Lung microvascular endothelial cell (primary cell): ENCODE measurements at places on chromosomes 12 and 14. TPM values are rescaled to one million over a fixed set of nuclear protein-coding genes. Genes with fewer than 3 reads are reported as not detected.

KCNK10 gene
- not detected in 2 replicates for total RNA-seq

CLMN gene
- total RNA-seq: 0.20 and 0.65 TPM in 2 replicates

SERPINA12 gene
- not detected in 2 replicates for total RNA-seq

PSME1 gene
- total RNA-seq: 114 TPM in 2 replicates

SCN8A gene
- total RNA-seq: under 0.01 and 0.44 TPM in 2 replicates

CYP46A1 gene
- total RNA-seq: under 0.01 TPM in 2 replicates

DNA sequence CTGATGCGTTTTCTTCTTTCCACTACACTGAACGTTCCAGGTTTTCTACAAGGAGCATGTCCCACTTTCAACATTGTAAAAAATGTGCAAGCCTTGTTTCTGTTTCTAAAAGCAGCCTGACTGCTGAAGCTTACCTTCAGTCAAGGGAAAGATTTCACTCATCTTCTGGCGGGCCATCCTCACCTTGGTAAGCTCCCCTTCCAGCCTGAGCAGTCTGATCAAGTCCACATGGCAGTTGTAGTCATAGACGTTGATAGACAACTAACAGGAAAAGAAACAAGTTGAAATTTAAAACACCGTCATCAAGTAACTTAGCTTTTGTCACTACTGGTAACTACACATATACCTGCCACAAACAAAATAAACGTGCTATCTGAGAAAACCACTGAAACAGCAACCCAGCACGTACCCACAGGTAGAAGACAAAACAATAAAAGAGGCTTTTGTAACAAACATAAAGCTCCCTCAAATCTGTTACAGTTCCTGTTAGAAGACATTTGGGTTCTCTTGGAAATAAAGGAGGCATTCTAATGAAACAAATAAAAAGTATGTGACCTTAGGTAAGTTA is 11.9 kb downstream of the SART3 start:
- no peak for DNase-seq

GRCh38 chr12:116861320-116861719 is 19.9 kb downstream of the HRK start:
- DNase-seq: no peak

DNA sequence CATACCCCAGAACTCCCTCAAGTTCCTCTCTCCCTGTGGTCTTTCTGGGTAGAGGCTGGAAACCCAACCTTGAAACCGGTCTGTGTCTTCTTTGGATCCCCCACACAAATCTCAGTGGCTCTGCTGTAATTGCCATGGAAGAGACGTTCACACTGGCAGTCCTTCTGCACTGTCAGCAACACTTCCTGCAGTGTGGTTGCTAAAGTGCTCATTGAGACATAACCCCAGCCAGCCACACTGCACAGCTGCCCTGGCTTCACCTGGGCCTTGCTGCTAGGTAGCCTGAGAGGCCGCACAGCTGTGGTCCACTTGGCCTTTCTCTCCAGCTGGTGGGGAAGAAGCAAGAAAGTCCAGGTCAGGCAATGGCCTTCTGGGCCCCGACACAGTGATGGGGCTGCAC is 2.4 kb downstream of the GZMH start:
- DNase-seq: no peak

DNA sequence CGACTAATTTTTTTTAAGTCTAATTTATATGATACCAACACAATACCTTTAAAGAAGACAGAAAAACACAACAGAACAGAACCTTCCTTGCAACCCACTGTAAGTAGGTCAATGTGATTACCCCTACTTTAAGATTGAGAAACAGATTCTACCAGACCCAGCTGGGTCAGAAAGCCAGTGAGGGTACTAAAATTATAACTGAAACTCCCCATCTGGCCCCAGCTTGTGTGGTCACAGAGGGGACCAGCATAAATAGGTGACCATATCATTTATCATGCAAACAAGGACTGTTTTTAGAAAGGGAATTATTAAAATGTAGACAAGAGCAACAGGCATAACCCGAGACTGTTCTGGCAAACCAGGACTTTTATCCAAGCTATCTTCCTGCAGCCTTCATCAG is 30.1 kb upstream of the FRMD6 start:
- DNase-seq: no peak

DNA sequence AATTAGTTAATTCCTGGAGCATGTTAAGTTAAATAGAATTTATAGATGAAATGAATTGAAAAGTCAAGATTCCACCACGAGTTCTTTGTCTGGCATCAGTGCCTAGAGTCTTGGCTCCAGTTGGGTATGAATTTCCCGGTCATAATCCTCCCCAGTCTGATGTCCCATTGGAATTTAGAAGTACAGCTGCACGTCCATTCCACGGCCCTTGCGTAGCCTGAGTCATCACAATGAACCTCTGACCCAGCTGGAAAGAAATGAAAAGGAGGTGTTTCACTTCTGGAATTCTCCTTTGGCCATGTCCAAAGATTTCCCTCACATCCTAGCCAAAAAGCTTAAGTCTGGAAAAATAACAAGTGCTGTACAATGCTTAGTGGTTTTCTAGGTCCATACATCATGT is 122.7 kb downstream of the KICS2 start:
- peak; percentile 93 for DNase-seq

DNA sequence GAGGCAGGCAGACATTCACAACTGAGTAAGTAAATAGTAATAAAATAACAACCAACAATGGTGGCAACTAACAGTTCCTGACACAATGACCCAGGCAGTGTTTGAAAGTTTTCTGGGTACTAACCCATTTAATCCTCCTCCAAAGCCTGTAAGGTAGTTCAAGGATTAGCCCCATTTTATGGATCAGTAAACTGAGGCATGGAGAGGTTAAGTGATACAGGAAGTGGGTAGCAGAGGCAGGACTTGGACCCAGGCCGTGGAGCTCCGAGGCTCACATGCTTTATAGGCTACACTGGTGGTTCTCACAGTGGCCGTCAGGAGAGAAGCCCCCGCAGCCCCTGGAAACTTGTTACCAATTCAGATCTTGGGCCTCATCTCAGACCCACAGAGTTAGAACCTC is 17.5 kb downstream of the CRACR2A start:
- DNase-seq: no peak

DNA sequence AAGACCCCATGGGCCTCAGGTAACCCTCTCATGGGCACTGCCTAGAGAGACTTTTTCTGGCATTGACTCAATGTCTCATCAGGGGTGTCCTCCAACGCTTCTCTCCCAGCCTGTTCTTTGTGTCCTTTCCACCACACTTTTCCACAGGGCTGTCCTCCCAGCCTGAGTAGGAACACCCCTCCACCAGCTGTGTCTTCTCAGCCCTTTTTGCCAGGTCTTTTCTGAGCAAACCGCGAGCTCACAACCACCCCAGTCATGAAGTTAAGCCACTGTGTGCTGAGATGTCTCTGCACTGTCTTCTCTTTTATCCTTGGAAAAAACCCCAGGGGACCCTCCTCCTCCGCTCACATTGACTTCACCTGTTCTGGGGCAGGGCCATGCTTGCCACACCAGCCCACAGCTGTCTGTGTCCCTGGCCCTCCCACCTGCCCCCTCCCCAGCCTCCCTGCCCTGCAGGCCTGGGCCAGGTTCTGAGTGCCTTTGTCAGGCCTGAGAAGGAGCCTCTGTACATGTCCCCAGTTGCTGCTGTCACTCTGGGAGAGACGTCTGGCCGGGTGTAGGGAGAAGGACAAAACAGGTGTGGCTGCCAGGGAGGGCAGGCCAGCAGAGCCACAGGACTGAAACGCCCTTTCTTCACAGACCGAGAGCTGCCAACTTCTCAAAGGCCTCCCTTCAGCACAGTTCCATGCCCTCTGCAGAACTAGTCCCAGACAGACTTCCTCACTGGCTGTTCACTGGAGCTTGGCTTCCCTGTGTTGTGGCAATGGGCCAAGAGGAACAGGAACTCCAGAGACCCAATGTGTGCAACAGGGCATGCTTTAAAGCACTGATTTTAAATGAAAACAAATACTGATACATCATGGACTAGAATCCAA is 50.5 kb upstream of the PNMA1 start:
- peak; percentile 91 for DNase-seq

GRCh38 chr12:74334780-74335179 is 202.9 kb upstream of the ATXN7L3B start:
- DNase-seq: no peak

DNA sequence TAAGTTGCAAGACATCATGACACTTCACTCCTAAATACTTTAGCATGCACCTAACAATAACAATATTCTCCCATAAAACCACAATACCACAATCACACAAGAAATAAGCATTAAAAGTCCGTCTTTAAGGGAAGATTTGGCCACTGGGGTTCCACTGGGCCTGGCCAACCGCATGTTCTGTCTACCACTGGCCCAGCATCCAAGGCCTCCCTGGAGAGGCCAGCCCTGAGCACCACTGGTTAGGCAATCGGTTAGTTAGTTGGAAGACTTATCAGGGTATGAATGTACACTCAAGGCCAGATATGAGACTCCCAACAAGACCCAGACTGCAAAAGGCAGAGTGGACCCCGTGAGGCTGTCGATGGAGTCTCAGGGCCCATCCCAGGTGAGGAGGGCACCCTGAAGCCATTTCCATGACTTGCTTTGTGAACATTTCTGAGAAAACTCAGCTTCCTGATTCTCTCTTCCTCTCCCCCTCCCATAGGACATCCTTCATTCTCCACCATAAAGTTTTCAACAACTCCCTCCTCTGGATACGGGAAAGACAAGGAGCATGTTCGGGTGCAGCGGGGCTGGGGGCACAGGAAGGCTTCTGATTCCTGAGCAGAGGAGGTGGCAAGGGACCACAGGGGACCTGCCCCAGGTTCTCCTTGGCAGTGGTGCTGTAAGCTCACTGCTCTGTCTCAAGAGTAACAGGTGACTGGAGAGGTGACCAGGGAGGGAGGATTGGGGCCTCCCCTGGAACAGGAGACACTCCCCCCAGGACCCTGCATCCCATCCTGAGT is 5.9 kb downstream of the PXN start:
- no peak for DNase-seq

DNA sequence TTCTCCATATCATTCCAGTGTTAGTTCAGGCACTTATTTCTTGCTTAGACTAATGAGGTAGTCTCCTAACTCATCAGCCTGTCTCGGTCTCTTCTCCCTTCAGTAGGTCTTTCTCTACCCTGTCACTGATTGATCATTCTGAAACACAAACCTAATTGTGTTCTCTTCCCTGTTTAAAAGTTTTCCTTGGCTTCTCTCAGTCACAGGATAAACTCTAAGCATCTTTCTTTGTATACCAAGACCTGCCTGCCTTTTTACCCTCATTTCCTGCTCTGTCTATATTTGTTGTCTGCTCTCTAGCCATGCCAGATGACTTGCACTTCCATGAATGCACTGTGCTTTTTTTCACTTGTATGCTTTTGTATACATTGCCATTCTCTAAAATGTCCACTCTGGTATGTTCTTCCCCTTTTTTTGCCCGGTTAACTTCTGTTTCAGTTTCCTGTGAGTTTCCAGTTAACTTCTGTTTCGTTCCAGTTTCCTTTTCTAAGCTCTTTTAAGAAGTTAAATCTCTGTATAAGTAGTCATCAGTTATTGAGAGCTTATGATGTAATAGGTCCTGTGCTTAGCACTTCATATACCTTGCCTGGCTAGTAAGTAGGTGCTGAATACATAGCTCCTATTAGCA is 12.8 kb downstream of the DIP2B start:
- DNase-seq: peak; percentile 49

DNA sequence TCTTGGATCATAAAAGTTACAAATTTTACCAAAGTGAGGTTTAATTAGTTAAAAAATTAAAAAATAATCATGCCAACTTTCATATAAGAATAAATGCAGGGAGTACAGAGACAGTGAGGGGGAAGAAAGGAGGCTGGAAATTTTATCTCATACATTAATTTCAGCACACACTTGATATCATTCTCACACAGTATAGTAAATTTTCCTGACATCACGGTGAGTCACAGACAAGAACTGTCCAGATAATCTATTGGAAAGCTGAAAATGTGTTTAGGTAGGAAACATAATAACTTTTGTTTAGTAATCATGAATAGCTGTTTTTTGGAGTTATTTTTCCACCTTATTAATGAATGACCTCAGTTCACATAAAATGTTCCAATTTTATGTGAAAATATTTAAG is 1204.8 kb downstream of the GALC start:
- DNase-seq: no peak

DNA sequence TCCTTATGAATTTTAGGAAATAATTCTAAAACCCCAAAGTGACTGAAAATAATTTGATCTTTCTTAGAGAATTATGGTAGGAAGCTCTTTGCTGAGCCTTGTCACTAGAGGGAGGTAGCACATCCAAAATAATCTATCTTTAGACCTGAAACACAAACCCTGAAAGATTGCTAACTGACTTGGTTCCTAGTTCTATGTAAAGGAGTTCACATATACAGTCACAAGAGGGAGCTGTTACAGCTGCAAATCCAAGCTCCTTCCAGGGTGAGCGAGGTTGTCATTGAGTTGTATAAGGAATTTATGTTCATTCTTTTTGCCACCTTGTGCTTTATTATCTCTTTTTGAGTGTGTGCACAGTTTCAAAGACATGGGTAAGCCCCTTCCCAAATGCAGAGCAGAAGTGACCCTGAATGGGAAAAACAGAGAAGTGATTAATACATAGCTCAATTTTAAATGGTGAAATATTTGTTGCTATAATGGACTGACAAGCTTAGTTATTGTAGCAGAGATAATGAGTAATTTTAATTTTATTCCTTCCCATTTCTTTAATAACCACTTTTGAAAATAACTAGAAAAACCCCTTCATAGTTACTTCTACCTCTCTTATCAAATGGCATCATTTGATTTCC is 387.9 kb downstream of the DAD1 start:
- DNase-seq: peak; percentile 28

GRCh38 chr12:3743803-3744202 is 9.1 kb downstream of the CRACR2A start:
- no peak for DNase-seq

- DNase-seq: peak; percentile 75
Measured at GRCh38 chr12:103877934-103878510, 37.0 kb upstream of the NT5DC3 start.
